ENCODE measurements at places on chromosomes 1 and 21. TPM values are rescaled to one million over a fixed set of nuclear protein-coding genes. Genes with fewer than 3 reads are reported as not detected.

The GRIK3 gene
- 6.2 TPM for total RNA-seq

The JMJD4 gene
- total RNA-seq, result 15.7 TPM

The PTPN22 gene
- total RNA-seq, result 0.42 TPM

The SAMD11 gene
- 18.0 TPM for total RNA-seq

The PGLYRP3 gene
- not detected for total RNA-seq

The CA6 gene
- not detected for total RNA-seq

The PLXNA2 gene
- total RNA-seq, result 19.8 TPM
